ENCODE measurements at places on chromosomes 12 and 14. TPM values are rescaled to one million over a fixed set of nuclear protein-coding genes. Genes with fewer than 3 reads are reported as not detected.

STXBP6 gene
- total RNA-seq = 1.9 TPM

APOF gene
- total RNA-seq = not detected

SLC5A8 gene
- not detected for total RNA-seq

RHOJ gene
- not detected for total RNA-seq

IFNG-AS1 gene
- not detected for total RNA-seq

KRT80 gene
- 41.2 TPM for total RNA-seq

ANO4 gene
- 0.07 TPM for total RNA-seq

NOVA1 gene
- 3.4 TPM for total RNA-seq

HOXC6 gene
- total RNA-seq = 4.4 TPM

TNS2 gene
- total RNA-seq = 60.3 TPM

UNC79 gene
- total RNA-seq = 0.01 TPM

ABCC9 gene
- total RNA-seq = not detected

ALG10 gene
- 7.4 TPM for total RNA-seq

SERPINA9 gene
- total RNA-seq = not detected

SLC39A9 gene
- 40.4 TPM for total RNA-seq

KRT2 gene
- total RNA-seq = not detected

RNASE3 gene
- not detected for total RNA-seq

PPM1H gene
- 7.1 TPM for total RNA-seq

PGF gene
- total RNA-seq = 4.5 TPM

BDKRB2 gene
- 1.1 TPM for total RNA-seq

INTS13 gene
- total RNA-seq = 25.5 TPM

TMEM132D gene
- total RNA-seq = not detected

Measured in A549 treated with Hydrocortisone at 1 μM for 4 hours (cell line).